ENCODE measurements at places on chromosomes 3 and 15. TPM values are rescaled to one million over a fixed set of nuclear protein-coding genes. Genes with fewer than 3 reads are reported as not detected.
A peak's percentile ranks its signal among the peaks of the same experiment; 100 is the strongest.

Gene GHRL
- total RNA-seq, result 0.95 TPM

Gene ZNF385D
- total RNA-seq, result not detected

Gene CCDC13
- total RNA-seq, result 0.83 TPM

GRCh38 chr3:46565077-46565476, 1.0 kb downstream of the LRRC2 start:
- H3K27me3 ChIP-seq, result peaks cover 53% of the 10 kb centered on the region
- no peak overlapping the region for H3K27ac ChIP-seq
- no peak for DNase-seq
- H3K4me1 ChIP-seq, result peaks cover 15% of the 10 kb centered on the region
- H3K36me3 ChIP-seq, result no peaks in the 10 kb centered on the region

- no peak for DNase-seq
- H3K27me3 ChIP-seq, result no peaks in the 10 kb centered on the region
- no peaks in the 10 kb centered on the region for H3K36me3 ChIP-seq
- H3K4me3 ChIP-seq, result no peak overlapping the region
Measured at GRCh38 chr3:29384640-29385039, 103.8 kb downstream of the RBMS3 start.

DNA sequence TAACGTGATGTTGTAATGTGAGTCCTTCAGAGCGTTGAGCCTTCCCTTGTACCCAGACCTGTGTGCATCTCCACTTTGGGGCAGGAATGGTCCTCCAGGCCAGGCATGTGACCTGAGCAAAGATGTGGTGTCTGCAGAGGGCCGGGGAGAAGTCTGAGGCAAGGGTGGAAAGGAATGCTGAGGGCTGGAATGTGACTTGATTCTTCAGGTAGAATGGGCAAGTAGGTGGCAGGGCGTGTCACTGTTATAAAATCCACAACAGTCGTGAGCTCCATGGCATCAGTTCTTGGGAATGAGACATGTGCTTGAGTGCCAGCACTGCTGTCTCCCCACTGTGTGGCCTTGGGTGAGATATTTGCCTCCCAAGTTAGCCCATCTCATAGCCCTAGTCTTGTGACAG, 24.0 kb upstream of the BSN start:
- no peak overlapping the region for H3K4me3 ChIP-seq
- H3K36me3 ChIP-seq, result peaks cover 28% of the 10 kb centered on the region
- H3K4me1 ChIP-seq, result peaks cover 9% of the 10 kb centered on the region
- H3K27ac ChIP-seq, result no peak overlapping the region

DNA sequence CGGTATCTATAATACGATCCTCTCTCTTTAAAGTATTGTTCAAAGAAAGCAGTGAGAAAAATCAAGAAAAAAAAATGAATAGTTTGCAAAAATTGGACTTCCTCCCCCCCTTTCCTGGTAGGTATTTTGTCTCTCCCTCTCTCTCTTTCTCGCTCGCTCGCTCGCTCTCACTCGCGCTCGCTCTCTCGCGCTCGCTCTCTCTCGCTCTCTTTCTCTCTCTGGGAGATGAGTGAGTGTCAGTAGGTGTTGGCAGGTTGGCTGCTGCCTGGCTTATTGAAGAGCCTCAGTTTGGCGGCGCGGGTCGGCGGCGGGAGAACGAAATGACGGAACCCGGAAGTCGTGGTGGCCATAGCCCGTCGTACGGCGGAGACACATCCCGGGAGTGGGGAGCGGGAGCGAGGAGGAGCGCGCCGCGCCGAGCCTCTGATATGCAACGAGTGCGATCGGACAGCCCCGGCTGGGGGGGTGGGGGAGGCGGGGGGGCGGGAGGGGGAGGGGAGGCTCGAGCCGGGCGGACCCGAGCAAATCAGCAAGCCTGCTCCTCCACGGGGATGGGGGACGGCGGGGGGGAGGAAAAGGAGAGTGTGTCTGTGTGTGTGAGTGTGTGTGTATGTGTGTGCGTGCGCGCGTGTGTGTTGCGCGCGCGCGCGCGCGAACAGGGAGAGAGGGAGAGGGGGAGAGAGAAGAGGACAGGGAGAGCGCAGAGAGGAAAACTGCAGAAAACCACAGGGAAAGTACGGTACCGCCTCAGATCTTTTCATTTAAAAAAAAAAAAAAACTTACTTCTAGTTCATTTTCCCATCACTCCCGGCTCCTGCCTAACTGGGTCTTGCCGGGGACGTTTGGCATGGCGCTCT, at the start of gene MEIS2:
TSS of gene MEIS2 (minus strand) at position 441 of the 857 bp plus-strand sequence. CDS start 1,083 bp downstream, outside the sequence.
- peaks cover 17% of the 10 kb centered on the region for H3K36me3 ChIP-seq
- DNase-seq, result peak; percentile 51
- peak within 1 kb of the TSS; percentile 54 for H3K27ac ChIP-seq
- H3K4me1 ChIP-seq, result peaks cover 37% of the 10 kb centered on the region
- H3K4me3 ChIP-seq, result peak within 1 kb of the TSS; percentile 88

GRCh38 chr15:86311568-86312280, 232.1 kb downstream of the AGBL1 start:
- no peak for DNase-seq
- no peaks in the 10 kb centered on the region for H3K27me3 ChIP-seq
- H3K4me3 ChIP-seq, result no peak overlapping the region
- no peaks in the 10 kb centered on the region for H3K36me3 ChIP-seq
- no peaks in the 10 kb centered on the region for H3K4me1 ChIP-seq
